Suppressor macrophage (primary cell): ENCODE measurements at places on chromosomes 5 and 9.

DNA sequence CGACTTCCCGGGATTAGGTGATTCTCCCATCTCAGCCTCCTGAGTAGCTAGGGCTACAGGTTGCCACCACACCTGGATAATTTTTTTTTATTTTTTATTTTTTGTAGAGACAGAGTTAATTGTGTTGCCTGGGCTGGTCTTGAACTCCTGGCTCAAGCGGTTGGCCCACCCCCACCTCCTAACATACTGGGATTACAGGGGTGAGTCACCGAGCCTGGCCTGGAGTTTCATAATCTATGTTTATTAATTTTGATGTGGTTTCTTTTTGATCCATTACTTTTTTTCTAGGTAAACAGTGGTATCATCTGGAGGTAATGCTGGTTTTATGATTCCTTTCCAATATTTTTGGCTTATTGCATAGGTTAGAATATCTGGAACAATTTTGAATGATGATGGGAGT is 54.2 kb downstream of the KIAA1958 start:
- no peak for DNase-seq

GRCh38 chr5:143229896-143230675 is 173.4 kb downstream of the NR3C1 start:
- DNase-seq = no peak

- peak; percentile 50 for DNase-seq
Observed at GRCh38 chr5:135398160-135398854, 724 bp downstream of the MACROH2A1 start.

DNA sequence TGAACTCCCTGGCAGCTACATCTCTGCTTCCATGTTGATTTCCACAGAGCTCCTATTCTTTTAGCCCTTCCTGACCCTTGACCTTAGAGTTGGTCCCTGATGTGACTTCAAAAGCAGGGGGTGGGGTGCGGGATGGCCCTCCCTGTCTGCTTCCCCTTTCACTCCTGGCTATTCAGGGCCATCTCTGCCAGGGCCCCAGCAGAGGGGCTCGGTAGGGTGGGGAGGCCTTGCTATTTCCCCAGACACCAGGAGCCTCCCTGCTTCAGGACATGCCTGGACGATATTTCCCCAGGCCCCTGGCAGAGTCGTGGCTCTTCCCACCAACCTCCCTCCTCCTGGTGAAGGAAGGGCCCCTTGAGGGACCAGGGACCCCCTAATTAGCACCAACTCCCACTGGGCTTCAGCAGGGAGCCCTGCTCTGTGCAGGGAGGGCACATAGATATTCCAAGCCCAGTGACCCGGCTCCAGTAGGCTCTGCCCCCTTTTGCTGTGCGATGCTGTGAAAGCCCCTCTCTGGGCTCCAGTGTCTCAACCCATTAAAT is 17.3 kb downstream of the CORO2A start:
- no peak for DNase-seq

GRCh38 chr5:139689631-139690063 is 41.5 kb downstream of the CXXC5 start:
- DNase-seq = peak; percentile 49

- no peak for DNase-seq
Observed at GRCh38 chr9:90539286-90539685, 103.3 kb downstream of the DIRAS2 start.

- DNase-seq = peak; percentile 30
Observed at GRCh38 chr9:132943651-132944293, 644 bp downstream of the TSC1 start.

DNA sequence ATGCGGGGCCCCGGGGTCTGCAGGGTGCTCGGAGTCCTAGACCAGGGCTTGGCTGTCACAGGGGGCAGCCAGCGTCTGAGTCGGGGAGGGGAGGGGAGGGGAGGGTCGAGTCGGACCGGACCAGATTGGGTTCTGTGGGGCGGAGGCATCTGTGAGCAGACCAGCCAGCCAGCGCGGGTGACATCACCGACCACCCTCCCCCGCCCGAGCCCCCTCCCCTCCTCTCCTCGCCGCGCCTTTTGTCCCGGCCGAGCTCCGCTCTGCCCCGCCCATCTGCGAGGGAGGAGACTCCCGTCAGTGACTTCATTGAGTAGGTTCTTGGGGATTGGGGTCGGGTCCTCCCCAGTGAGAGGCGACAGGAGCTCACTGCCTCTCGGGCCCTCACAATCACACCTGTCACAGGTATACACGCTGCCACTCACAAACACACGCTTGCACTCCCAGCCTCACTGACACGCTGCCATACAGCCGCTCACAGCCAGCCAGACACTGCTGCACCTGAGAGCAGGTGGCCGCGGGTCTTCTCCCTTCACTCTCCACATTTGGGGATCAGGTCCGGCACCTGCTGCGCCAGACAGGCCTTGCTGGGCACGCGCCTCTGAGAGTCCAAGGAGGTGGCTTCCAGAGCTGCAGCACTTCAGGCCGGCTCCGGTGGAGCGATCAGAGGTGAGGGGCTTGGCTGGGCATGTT is 546 bp downstream of the DNAJB5 start:
- DNase-seq = peak; percentile 67

- no peak for DNase-seq
Observed at GRCh38 chr5:17257705-17258273, 40.4 kb downstream of the BASP1 start.

DNA sequence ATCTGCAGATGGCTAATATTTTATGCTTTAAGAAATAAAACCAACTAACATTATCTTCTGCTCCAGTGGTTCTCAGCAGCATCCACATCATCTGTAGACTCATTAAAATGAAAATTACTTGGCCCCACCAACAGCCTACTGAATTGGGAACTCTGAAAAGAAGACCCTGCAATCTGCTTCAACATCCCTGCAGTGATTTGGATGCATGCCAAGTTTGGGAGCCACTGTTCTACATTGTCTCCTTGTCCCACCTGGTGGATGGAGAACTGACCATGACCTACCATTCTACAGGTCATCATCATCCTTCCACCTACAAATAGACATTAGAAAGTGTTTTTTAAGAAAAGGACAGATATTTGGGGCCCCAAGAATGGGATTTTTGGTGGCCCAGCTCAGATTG is 71.1 kb downstream of the ACER2 start:
- no peak for DNase-seq

DNA sequence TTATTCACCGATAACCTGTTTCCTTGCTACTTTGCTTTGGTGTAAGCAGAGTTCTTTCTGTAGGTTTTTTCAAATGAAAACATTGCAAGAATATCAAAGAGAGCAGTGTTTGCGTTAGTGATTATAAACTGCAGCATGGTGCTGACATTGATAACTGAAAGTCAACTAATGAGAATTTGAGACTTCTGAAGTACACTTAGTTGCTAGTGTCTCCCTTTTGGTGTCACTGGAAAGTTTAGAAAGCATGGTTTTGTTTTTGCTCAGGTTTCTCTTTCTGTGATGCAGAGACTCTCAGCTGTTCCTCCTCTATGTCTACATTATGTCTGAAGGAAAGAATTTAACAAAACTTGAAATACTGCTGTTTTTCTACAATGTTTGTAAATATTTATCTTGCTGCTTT is 80.2 kb upstream of the ZNF169 start:
- DNase-seq = no peak

DNA sequence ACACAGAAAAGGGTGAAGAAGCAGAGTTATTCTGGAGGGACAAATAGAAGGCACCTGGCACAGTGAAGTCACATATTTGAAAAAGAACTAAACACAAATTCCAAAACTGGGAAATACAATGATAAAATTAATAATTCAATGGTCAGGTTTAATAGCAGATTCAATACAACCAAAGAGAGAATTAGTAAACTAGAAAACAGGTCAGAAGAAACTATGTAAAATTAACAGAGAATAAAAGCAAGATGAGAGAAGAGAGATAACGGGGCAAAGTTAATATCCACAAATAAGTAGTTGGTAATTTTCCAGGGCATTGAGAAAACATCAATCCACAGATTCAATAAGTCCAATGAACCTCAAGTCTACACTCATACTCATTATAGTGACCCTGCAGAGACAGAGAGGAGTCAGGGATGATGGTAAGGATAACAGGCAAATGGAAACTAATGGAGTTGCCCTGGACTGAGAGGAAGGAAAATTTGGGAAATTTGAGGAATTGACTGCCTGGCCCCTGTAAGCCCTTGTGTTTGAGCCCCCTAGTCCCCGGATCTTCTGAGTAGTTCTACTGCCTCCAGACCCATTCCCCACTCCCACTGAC is 8.3 kb upstream of the ERGIC1 start:
- DNase-seq = no peak

- DNase-seq = no peak
Observed at GRCh38 chr9:133775951-133776905, 38.1 kb upstream of the SARDH start.

GRCh38 chr9:72274441-72274840 is 90.6 kb downstream of the ZFAND5 start:
- peak; percentile 13 for DNase-seq

- DNase-seq = no peak
Observed at GRCh38 chr5:24899180-24899579, 254.4 kb upstream of the CDH10 start.

DNA sequence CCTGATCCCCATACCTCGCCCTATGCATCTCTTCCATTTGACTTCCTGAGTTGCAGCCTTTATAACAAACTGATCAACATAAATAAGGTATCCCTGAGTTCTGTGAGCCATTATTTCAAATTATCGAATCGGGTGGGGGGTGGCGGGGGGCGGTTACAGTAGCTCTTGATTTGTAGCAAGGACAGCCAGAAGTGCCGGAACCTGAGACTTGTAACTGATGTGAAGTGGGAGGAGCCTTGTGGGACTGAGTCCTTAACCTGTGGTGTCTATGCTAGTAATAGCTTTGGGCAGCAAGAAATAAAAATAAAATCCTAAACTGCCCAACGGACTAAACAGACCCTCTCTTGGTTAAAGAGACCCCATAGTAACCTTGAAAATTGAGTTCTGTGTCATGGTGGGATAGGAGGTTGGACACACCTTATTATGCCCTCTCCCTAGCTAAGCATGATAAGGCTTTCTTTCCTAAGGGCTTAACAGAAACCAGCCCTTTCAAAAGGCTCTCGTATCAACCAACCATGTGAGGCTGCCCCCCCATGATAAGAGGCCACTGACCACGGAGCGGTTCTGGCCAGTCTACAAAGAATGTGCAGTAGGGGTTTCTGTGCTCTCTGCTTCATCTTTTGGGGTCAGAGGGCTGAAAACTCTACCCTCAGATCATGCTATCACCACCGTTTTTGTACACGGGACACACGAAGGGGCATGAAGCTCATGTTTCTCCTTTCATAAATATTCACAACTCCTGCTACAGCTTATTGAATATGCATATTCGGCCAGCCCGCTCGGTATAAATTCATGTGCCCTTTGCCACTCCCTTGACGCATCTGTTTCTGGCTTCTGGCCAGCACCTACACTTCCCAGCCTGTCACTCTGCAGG is 39.5 kb upstream of the IQGAP2 start:
- peak; percentile 30 for DNase-seq

DNA sequence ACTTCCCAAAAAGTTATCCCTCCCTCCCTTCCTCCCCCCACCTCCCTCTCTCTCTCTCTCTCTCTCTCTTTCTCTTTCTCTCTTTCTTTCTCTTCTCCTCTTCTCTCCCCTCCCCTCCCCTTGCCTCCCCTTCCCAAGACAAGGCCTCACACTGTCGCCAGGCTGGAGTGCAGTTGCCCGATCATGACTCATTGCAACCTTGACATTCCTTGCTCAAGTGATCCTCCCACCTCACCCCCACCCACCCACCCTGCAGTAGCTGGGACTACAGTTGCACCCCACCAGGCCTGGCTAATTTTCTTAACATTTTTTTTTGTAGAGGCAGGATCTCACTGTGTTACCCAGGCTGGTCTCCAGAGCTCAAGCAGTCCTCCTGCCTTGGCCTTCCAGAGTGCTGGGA is 32.8 kb downstream of the VPS13A start:
- no peak for DNase-seq

GRCh38 chr5:90921418-90921973 is 362.9 kb downstream of the ADGRV1 start:
- no peak for DNase-seq

GRCh38 chr5:5572010-5572865 is 149.8 kb downstream of the ICE1 start:
- DNase-seq = no peak

DNA sequence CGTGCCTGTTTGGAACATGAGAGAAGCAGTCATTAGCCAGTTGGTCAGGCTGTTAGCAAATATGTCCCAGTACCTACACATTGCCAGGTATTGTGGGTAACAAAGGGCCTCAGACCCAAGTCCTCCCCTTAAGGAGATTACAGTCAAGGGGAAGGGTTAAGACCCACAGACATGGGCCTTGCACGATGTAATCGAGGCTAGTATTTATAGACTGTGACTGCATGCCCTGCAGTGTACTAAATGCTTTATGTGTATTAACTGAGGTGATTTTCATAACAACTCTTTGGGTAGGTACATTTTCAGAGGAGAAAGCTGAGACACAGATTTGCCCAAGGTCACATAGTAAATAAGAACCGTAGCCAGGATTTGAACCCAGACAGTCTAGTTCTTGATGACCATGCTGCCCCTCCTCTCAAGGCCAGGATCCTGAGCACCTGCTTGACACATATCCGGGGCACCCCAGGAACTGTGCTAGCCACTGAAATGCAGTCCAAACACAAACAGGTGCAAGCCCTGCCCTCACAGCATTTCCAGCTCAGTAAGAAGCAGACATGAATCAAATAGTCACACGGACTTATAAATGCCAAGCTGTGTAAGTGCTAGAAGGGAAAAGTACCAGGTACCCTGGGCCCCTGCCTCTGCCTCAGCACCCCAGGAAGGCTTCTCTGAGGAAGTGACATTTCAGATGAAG is 32.0 kb upstream of the GRPEL2 start:
- no peak for DNase-seq

DNA sequence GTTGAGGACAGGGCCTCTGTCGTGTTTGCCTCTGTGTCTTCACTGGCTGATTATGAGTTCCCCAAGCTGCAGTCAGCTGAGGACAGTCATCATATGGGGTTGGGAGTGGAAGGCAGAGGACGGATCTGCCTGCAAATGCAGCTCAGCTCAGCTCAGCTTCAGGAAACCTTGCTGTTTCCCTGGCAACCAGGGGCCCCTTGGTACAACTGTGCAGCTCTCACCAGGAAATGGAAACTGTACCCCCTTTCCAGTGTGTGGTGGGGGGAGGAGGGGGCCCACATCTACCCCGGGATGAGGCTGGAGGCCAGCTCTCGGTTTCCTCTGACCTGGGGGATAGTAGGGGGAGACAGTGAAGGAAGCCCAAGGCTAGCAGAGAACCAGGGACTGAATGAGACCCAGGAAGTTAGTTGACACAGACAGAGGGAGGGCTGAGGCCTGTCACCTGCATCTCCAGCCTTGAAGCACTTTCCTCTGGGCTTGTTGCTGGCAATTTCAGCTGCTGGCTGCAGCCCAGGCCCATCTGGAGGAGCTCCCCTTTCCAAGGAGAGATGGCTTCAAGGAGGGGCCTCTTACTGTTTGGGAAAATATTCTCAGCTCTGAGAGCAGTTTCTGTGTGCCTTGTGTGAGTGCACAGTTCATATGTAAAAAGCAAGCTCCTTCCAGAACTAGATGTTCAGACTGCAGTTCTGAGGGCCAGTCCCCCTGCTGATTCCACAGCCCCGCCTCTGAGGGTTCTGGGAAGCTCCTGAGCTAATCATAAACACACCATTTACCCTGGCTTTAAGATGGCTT is 6.9 kb downstream of the ANXA6 start:
- DNase-seq = peak; percentile 80

- no peak for DNase-seq
Observed at GRCh38 chr5:34037726-34038125, 5.3 kb downstream of the C1QTNF3 start.
